ENCODE measurements at places on chromosomes 12 and 14.
A peak's percentile ranks its signal among the peaks of the same experiment; 100 is the strongest.

DNA sequence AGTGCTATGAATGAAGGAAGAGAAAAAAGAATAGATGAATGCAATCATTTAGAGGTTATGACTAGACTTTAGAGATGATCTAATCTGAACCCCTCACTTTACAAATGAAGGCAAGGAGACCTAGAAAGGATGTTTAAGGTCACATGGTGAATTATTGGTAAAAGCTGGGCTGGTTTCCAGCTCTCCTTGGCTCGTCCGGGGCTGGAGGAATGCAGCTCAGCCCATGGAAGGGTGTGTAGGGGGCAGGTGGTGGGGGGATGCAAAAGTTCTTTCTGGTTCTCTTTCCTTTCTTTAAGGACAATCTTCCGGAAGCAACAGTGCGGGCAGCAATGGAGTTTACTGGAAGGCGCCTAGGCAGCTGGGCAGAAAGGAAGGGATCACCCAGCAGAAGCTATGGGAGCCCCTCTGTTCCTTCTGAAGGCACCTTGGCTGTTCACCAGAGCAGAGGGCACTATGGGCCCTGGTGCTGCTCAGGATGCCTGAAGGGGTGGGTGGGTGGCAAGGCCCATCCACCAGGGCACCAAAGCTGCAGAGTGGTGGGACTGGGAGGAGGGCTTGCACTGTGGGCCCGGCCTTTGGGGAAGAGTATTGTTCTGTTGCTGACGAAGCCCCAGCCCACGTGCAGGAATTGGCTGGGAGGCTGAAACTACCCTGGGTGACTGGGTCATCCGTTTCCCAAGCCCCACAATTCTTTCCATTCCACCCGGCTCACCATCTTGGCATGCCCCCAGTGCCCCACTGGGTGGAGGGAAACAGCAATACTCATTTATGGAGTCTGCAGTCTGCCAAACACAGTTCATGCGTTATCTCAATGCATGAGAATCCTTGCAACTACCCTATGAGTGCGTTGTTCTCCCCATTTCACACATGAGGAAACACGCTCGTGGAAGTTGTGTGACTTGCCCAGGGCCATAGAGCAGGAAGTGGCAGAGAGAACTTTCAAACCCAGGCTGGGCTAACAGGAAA, 78.2 kb downstream of the IRF2BPL start:
- no peak for DNase-seq

- no peak for DNase-seq
Observed at GRCh38 chr12:13165617-13166041, 30.9 kb upstream of the EMP1 start.

GRCh38 chr12:72485017-72485701, 213.0 kb downstream of the TRHDE start:
- DNase-seq = no peak

- no peak for DNase-seq
Observed at GRCh38 chr12:32255588-32255987, 143.8 kb upstream of the FGD4 start.

GRCh38 chr12:120199595-120200306, 1.2 kb downstream of the RPLP0 start:
- no peak for DNase-seq

- DNase-seq = no peak
Observed at GRCh38 chr12:47397664-47398281, 308.1 kb downstream of the RPAP3 start.

- no peak for DNase-seq
Observed at GRCh38 chr14:99157246-99157645, 114.8 kb downstream of the BCL11B start.

DNA sequence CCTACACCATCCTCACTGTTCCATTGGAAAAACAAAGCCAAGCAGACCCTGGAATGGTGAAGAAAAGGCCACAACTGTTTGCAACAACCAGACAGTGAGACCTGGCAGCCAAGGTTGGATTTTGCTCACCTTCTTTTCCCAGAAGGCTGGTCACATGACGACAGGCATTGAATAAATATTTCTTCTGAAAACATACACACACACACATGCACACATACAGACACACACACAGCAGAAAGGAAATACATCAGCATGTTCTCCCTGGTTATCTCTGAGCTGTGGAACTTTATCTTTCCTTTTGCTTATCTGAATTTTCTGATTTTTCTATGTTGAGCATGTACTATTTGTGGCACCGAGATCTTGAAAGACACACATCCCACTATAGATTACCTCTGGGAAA, 38.0 kb upstream of the CCDC60 start:
- DNase-seq = no peak

- DNase-seq = no peak
Observed at GRCh38 chr12:50419112-50419909, 18.6 kb downstream of the LARP4 start.

DNA sequence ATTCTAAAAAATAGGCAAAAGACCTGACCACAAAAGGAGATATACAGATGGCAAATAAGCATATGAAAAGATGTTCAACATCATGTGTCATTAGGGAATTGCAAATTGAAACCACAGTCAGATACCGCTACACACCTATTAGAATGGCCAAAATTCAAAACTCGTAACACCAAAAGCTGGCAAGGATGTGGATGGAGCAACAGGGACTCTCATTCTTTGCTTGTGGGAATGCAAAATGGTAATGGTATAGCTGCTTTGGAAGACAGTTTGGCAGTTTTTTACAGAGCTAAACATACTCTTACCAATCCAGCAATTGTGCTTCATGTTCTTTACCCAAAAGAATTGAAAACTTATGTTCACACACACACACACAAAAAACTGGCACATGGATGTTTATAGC, 8.2 kb upstream of the HMGA2 start:
- DNase-seq = no peak

GRCh38 chr12:84161296-84161695, 751.3 kb downstream of the SLC6A15 start:
- DNase-seq = no peak

DNA sequence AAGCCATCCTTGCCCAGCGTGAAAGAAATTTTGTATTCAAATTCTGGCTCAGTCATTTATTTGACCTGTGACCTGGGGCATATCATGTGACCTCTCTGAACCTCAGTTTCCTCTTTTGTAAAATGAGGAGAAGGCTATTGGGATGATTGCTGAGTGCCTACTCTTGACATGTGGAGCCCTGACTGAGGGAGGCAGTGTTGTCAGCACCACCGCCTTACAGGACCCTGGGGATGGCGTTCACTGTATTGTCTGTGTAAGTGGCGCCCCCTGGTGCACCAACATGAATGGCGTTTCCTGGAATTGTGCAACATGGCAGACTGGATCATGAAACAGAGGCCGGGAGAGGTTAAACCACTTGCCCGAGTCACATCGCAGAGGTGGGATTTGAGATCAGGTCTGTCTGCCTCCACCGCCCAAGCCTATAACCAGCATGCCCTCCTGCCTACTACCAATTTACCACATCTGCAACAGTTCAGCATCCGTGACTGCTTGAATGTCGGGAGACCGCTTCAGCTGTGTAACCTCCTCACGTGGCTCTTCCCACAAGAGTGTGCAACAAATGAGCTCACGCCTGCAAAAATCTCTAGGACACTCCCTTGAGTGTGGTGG, 20.1 kb upstream of the CCDC63 start:
- DNase-seq = peak; percentile 69

DNA sequence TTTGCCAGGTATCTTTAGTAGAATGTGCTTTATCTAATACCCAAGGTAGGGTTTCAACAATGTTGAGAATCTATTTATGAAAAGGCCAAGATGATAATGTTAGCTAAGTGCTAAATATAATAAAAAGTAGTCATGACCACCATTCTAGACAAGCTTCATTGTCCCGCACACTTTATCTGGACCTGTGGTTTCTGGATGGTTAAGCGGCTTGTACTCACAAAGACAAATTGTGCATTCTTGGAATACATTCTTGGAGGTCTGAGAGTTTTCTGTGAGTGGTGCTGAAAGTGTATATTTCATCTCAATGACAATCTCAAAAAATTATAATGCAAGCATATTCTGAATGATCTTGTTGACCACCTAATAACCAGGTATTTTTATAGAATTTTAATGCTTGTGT, 646.9 kb downstream of the DIO2 start:
- DNase-seq = no peak

DNA sequence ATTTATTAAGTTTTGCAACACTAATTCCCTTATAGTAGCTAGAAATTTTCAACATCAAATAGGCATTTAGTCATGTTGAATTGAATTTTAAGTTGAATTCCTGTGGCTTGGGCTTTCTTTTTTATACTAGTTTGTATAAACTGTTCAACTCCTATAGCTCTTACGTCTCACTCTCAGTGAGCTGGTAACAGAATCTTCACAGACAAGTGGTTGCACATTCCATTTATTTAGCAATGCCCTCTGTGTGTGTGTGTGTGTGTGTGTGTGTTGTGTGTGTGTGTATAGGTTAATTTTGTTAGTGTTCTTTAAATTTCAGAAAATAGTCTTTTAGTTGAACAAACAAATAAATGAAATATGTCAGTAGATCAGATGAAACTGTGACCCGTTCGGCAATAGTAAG, 425.0 kb downstream of the NPAS3 start:
- no peak for DNase-seq

DNA sequence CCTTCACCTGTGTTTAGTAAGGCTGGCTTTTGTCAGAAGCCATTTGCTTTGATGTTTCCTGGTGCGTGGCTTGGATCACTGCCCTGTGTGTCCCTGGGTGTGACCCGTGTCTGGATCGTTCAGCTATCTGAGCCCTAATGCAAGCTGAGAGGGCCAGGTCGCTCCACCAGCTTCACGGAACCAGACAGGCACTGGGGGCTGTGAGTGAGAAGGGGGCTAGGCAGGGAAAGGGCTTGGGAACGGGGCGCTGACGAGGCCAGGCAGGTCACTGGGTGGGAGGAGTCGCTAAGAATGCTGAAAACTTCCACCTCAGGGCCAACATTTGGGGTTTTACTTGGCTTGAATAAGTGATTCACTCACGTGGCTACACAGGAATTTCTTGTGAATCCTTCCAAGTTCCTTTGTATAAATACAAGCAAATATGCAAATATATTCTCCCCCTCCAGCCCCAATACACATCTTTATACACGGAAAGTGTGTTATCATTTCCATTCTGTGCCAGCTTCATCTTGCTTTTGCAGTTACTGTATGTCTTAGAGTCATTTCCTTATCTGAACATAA, 24.2 kb upstream of the MMP17 start:
- no peak for DNase-seq

DNA sequence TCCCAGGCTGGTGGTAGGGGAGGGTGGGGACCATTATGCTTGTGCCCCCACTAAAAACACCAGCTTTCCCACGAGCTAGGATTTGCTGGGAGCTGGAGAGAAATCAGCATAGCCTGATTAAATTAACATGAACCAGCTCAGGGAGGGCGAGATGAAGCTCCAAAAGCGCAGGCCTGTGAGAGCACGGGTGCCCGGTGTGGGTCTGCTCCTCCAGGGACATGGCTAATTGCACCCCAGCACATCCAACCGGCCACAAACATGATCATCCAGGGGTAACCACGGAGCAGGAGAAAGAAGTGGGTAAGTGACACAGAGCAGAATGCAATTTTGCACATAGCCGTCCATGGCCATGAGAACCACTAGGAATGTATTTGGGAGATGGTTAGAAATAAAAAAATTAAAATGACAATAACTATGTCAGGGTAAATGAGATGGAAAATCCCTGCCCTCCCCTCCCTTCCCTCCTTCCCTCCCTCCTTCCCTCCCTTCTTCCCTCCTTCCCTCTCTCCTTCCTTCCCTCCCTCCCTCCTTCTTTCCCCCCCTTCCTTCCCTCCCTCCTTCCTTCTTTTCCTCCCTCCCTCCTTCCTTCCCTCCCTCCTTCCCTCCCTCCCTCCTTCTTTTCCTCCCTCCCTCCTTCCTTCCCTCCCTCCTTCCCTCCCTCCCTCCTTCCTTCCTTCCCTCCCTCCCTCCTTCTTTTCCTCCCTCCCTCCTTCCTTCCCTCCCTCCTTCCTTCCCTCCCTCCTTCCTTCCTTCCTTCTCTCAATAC, 26.9 kb downstream of the CLMN start:
- no peak for DNase-seq

DNA sequence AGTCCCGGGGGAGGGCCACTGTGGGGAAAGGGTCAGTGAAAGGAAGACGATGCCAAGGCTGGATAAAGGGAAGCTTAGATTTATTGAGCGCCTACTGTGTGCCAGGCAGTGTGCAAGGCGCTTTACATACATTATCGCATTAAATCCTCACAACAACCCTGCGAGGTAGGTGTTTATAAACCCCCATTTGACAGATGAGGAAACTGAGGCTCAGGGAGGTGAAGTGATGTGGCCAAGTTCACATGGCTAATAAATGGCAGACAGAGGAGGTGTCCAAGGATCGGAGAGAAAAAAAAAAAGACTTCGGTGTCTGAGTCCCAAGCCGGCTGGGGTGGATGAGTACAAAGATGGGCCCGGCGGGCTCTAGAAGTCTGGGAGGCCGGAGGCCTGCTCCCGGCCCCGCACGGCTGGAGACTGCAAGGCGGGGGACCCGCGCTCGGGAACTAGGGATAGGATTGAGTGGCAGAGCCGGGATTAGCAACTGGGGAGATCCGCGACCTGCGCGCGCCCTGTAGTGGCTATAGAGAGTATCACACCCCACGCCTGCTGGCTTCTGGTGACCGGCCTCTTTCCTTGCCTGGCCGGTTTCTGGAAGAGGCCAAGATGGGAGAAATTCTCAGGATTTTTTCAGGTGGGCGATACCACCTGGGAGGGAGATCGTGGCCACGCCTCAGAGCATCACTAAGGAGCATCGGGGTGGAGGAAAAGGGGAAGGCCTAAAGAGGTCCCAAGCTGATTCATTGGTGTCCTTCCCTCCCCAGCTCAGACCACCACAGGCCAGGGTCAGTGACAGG, 3.9 kb downstream of the DDN start:
- peak; percentile 71 for DNase-seq

GRCh38 chr12:39065455-39065854, 160.1 kb upstream of the CPNE8 start:
- no peak for DNase-seq

DNA sequence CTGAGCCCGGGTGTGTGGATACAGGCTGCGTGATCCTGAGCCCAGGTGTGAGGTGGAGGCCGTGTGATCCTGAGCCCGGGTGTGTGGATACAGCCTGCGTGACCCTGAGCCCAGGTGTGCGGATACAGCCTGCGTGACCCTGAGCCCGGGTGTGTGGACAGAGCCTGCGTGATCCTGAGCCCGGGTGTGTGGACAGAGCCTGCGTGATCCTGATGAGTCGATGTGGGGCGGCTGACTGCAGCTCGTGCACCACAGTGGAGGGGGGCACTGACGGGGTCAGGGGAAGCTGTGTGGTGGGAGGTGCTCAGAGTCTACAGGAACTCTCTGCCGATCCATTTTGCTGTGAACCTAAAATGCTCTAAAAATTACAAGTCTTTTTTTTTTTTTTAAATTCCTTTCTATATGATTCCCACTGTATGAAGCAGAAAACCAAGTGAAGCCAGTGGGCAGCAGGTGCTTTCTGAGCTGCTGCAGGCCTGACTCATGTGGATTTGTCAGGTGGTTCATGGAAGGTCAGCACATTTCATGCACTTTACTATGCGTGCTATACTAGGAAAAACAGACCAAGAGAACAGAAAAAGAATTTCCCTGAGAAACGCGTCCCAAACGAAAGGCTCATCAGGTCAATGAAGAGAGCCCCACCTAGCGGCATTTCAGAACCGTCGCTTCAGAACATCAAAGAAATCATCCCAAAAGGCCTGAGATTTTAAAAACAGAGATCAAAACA, 19.3 kb downstream of the BRF1 start:
- peak; percentile 17 for DNase-seq

GRCh38 chr12:16165506-16165905, 112.0 kb downstream of the SLC15A5 start:
- peak; percentile 33 for DNase-seq
